GM04503 (cell line): ENCODE measurements at places on chromosomes 13 and 19.

- DNase-seq, result no peak
Observed at GRCh38 chr13:101730420-101731000, 278.0 kb downstream of the ITGBL1 start.

GRCh38 chr19:42919757-42920079, 2.0 kb upstream of the PSG6 start:
- DNase-seq, result no peak

DNA sequence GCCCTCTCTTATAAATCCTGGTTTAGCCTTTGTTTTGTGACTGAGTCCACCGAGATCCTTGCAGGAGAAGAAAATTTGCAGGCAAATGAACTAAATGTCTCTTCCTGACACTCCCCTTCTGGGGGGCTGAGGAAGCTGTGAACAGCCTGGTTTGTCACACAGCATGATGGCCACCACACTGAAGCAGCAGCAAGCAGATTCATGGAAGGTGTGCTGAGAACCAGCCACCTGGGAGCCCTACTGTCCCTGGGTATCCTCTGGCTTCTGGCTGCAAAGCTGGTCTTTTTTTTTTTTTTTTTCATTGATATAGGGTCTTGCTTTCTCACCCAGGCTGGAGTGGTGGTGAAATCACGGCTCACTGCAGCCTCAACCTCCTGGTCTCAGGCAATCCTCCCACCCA, 11.2 kb downstream of the MRPS12 start:
- DNase-seq, result no peak

- no peak for DNase-seq
Observed at GRCh38 chr13:86020351-86021002, 221.3 kb upstream of the SLITRK6 start.

- DNase-seq, result no peak
Observed at GRCh38 chr19:34733266-34733745, 737 bp upstream of the ZNF181 start.

DNA sequence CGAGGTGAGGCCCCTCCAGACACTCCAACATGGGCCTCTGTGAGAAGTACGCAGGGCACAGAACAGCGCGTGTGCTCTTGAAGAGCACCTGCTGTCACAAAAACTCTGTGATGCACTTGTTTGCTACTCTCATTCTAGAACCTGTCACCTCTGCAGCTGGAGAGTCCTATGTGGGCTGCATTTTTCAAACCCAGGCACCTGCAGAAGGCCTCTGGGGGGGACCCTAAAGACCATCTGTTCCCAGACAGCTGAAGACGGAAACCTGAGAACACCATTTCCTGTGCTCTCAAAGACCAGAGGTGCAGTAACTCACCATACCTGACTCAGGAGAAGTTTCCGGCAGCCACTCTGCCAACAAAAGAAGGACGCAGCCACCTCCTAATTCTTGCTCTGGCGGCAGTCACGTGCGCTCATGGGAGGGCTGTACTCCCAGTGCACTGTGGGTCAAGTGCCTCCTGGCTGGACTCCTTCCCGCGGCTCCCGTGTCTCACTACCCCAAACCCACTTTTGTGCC, 28.1 kb downstream of the RANBP3 start:
- no peak for DNase-seq

DNA sequence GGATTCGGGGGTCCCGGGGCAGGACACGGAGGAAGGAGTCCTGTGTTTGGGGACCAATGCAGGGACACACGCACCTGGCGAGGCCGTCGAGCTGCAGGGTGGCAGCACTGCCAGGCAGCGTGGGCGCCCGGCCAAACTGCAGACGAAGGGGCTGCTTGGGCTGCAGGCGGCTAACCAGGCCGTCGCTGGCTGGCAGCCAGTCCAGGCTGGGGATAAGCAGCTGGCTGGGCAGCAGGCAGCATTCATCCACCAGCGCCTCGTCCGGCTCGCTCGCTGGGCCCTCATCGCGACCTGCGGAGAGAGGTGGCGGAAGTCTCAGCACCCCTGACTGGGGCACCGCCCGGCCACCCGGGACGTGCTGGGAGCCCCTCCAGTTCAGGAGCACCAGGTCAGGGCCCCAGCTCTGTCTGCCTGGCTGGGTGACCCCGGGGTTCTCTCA, 11.5 kb downstream of the CFD start:
- DNase-seq, result no peak

DNA sequence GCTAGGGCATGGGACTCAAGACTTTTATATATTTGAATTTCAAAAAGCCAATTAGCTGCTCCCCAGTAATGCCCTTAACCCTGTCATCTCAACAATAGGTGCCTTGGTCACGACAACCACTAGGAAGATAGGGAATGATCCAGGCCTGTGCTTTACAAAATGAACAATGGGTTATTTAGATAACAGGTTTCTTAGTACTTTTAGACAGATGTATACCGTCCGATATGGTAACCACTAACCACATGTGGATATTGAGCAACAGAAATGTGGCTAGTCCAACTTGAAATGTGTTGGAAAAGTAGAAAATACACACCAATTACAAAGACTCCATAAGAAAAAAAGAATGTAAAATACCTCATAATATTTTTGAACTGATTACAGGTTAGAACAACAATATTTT, 201.2 kb downstream of the LHFPL6 start:
- DNase-seq, result no peak

DNA sequence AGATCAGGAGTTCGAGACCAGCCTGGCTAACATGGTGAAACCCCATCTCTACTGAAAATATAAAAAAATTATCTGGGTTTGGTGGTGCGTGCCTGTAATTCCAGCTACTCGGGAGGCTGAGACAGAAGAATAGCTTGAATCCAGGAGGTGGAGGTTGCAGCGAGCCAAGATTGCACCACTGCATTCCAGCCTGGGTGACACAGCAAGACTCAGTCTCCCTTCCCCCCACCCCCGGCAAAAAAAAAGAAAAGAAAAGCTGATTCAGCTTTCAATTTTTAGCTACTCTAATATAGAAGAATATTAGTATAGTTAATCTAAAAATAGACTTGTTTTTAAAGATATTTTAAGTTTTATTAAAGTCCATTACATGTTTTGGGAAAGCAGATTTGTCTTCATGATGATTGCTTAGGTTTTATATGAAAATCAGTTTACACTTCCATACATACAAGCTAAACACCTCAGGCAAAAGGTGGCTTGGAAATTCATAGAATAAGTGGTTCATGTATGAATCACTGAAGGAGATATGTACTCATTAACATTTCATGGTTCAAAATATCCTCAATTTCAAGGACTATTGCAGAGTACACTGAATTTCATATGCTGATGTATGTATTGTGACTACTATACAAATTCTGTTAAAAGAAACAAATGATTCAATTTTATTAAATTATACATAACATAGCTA, 165.2 kb downstream of the TDRD3 start:
- no peak for DNase-seq

GRCh38 chr19:56139847-56140582, 1.1 kb upstream of the ZNF444 start:
- no peak for DNase-seq

GRCh38 chr13:87235621-87236020, 435.6 kb upstream of the SLITRK5 start:
- no peak for DNase-seq

DNA sequence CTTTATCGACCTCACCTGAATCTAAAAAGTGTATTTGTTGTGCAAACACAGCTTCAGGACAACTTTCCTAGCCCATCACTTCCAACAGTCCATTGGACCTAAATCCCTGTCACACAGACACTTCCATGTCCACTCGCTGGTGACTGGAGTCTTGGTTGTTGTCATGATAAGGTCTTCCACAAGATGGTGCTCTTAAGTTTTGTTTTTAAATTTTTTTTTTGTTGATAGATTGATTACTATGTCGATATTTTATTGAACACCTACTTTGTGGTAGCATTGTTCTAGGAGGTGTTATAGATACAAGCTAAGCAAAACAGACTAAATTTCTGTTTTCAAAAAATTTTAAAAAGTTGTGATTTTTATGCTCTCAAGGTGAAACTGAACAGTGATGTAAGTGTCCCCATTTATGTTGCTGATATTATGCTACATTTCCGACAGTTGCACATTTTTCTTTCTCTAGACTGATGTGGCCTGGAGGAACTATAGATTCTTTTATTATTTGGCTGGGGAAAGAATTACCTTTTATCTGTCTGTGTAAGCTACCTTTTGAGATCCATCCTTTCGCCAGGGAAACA, 8.1 kb upstream of the ERICH6B start:
- no peak for DNase-seq

GRCh38 chr19:15256708-15257331, 24.6 kb upstream of the EPHX3 start:
- no peak for DNase-seq

GRCh38 chr13:61187471-61187870, 228.2 kb downstream of the PCDH20 start:
- no peak for DNase-seq

DNA sequence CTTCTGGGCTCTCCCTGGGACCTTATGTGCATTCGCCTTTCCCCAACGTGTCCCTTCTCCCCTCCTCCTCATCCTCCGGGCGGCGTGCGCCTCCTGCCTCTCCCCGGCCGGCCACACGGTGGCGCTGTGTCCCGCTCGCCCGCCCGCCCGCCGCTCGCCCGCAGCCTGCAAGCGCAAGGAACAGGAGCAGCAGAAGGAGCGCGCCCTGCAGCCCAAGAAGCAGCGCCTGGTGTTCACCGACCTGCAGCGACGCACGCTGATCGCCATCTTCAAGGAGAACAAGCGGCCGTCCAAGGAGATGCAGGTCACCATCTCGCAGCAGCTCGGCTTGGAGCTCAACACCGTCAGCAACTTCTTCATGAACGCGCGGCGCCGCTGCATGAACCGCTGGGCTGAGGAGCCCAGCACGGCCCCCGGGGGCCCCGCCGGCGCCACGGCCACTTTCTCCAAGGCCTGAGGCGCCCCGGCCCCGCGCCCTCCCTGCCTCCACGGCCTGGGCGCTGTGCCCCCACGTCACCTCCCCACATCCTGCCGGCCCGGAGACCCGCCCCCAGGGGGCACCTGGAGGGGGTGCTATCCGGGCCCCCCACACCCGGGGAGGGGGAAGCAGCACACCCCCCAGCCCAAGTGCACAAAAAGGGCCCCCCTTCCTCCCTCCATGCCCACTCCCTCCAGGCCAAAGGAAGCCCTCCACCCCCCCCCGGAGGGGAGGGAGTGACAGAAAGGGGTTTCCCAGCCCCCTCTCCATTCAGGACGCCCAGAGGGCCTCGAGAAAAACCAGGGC, 21.9 kb downstream of the ONECUT3 start:
- DNase-seq, result no peak

GRCh38 chr13:77563111-77563510, 27.6 kb downstream of the SCEL start:
- DNase-seq, result no peak

GRCh38 chr13:72864142-72865011, 82.4 kb downstream of the PIBF1 start:
- peak; percentile 29 for DNase-seq

DNA sequence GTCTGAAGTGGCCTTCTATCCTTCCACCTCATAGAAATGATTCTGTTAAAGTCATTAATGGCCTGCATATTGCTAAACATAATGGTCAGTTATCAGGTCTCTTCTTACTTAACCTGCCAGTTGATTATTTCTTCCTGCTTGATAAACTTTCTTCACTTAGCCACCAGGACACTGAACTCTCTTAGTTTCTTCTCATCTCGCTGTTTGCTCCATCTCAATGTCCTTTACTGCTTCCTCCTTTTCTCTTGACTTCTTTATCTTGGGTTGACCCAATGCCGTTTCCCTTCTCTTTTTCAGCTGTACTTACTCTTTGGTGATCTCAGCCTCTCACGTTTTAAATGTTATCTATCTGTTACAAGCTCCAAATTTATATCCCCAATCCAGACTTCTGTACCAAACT, 17.1 kb upstream of the CLC start:
- DNase-seq, result no peak

DNA sequence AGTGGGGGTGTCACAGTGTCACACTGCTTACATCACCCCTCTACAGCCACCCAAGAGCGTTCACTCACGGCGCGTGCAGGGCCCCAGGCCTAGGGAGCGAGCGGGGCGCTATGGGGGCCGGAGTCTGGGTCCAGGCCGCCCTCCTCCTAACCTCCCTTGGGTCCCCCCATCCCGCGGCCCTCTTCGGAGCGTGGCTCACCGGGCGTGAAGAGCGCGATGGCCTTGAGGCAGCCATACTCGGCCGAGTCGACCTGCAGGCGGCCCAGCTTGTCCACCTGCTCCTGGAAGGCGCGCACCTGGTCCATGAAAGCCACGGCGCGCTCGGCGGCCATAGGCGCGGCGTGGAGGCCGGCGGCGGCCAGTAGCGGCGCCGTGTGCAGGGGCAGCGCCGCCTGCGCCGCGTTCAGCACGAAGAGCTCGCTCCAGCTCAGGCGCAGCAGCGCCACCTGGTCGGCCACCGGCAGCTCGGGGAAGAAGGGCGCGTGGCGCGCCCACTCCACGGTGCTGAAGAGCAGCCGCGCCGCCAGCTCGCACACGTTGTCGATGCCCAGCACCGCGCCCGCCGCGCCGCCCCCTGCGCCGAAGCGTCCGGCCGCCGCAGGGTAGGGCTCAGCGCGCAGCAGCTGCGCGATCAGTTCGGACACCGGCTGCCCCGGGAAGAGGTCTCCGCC, 9.4 kb downstream of the OCEL1 start:
- no peak for DNase-seq

DNA sequence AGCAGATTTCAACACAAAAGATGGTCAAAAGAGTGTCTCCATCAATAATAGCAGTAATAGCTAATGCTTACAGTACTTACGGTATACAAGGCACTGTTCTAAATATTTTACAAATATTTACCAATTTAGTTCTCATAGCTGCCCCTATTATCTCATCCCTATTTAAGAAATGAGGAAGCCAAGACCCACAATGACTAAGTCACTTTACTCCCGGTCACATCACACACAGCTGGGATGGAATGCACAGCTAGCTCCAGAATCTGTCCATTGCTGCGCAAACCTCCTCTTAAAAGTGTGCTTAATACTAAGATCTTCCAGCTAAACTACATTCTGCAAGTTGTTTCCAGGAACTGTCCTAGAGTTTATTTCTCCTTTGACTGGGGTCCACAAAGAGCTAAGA, 63.4 kb downstream of the RAP2A start:
- no peak for DNase-seq

DNA sequence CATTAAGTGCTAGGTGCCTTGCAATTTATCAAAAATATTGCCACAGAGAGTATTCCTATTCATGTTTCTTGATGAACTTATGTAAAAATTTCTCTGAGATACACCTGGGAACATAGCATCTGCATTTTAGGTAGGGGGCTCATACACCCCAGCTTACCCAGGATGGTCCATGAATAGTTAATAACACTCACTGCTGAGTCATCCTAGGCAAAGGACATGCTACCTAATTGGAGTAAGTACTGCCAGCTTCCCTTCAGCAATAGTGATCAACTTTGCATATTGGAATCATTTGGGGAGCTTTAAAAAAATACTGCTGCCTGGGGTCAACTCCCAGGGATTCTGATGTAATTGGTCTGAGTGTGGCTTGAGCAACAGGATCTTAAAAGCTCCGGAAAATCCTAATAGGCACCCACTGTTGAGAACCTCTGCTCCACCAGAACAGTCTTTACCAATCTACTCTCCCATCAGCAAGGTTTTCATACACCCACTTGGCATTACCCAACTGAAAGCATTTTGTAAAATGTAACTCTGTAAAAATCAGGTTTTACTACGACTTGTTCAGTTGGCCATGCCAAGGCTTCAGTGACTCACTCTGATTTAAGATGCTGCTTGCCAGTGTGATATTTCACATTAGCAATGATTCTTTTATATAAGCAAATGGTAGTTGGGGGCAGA, 67.2 kb upstream of the FNDC3A start:
- DNase-seq, result no peak

- DNase-seq, result no peak
Observed at GRCh38 chr19:50047671-50048070, 21.9 kb downstream of the ZNF473 start.

GRCh38 chr13:22090106-22090505, 419.2 kb downstream of the FGF9 start:
- DNase-seq, result no peak

- no peak for DNase-seq
Observed at GRCh38 chr19:30521937-30522336, 149.8 kb downstream of the ZNF536 start.
